ENCODE measurements at places on chromosomes 7 and 10. TPM values are rescaled to one million over a fixed set of nuclear protein-coding genes. Genes with fewer than 3 reads are reported as not detected.

- no peak for DNase-seq
These were observed 10.7 kb downstream of the CYP2E1 start for GRCh38 chr10:133537546-133538545.

DNA sequence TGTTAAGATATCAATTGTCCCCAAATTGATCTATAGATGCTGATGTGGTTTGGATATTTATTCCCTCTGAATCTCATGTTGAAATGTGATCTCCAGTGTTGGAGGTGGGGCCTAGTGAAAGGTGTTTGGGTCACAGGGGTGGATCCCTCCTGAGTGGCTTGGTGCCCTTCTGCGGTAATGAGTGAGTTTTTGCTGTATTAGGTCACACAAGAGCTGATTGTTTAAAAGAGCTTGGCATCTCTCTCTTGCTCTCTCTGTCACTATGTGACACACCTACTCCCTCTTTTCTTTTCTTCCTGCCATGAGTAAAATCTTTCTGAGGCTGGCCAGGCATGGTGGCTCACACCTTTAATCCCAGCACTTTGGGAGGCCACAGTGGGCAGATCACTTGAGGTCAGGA lies 98.2 kb upstream of the KAT6B start:
- DNase-seq = no peak

DNA sequence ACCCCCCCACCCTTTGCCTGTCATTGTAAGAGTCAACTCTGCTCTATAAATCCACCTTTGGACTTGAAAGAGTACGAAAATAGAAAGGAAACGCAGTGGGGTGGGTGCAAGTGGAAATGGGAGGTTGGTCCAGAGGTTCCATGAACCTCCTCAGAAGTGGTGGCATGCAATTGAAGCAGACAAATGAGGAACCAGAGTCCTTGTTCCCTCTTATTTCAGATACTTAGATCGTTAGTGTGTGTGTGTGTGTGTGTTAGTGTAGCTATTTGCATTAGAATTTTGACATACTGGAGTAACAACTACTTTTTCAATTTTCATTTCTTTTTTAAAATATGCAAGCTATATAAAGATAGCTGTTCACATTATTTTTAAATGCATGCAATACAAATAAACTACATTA lies 18.1 kb upstream of the TFAM start:
- no peak for DNase-seq

GRCh38 chr7:24290004-24290641 lies 6.1 kb downstream of the NPY start:
- DNase-seq = no peak

DNA sequence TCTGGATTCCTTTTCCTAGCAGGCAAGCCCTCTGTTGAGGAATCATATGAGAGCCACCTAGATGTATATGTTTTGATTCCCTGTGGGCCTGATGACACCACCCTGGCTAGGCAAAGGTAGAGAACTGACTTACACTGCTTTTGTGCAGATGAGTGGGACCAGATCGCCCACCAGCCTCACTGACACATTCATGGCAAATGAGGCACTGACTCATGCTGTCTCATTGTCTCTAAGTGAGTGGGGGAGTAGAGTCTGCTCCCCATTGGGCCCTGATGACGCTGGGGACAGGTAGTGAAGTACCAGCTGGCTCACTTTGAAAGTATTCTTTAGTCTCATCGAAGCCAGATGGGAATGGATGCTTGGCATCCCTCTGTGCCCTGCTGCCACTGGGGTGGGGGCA lies 326.3 kb downstream of the ABCA13 start:
- DNase-seq = no peak

GRCh38 chr10:11272915-11273389 lies 255.3 kb downstream of the CELF2 start:
- DNase-seq = no peak

- DNase-seq = no peak
These were observed 13.2 kb downstream of the POM121L12 start for GRCh38 chr7:53048638-53049037.

DNA sequence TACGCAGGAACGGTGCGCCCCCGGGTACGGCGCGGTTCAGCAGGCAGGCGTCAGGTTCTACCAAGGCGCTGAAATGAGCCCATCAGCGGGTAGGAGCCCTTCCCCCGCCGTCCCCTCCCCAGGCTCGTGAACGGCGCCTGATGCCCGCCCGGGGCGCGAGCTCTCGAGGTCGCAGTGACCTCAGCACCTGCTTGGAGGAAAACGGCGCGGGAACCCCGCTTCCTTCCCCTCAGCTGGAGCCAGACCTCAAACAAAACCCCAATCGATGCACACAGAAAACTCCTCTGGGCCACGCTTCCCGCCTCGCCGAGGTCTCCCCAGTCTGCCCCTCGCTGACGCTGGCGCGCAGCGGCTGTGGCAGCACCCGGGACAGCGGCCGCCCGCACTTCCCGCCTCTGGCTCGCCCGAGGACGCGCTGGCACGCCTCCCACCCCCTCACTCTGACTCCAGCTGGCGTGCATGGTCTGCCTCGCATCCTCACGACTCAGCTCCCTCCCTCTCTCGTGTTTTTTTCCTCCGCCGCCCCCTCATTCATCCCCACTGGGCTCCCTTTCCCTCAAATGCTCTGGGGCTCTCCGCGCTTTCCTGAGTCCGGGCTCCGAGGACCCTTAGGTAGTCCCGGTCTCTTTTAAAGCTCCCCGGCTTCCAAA lies 514 bp upstream of the GAD2 start:
- DNase-seq = peak; percentile 61

DNA sequence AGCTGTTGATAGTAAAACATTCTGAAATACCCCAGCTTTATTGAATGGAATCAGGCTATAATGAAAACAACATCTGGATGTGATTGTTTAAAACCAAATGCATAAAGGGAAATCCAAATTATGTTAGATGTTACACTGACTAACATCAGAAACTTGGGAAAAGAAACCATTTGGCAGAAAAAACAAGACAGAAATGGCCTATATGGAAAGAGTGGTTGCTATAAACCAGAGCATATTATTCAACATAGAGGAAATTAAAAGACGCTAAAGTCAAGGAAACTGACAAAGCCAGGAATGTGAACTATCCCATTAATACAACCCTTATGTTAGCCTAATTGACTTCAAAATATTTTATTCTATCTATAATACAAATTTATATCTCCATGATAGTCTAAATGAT lies 53.0 kb upstream of the CABCOCO1 start:
- DNase-seq = no peak

DNA sequence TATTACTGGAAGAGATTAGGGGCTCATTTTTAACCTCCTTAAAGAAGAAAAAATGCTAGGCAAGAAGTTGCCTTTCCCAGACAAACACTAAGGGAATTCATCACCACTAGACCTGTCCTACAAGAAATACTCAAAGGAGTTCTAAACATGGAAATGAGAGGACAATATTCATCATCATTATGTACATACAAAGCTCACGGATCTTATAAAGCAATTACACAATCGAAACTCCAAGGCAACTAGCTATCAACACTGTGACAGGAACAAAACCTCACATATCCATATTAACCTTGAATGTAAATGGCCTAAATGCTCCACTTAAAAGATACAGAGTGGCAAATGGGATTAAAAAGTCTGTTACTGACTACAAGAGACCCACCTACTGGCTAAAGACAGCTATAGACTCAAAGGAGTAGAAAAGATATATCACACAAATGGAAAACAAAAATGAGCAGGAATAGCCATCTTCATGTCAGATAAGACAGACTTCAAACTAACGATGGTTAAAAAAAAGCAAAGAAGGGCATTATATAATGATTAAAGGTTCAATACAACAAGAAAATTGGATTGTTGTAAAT lies 246.6 kb downstream of the ADRA2A start:
- no peak for DNase-seq

GRCh38 chr7:100874577-100875355 lies at the start of gene SRRT:
SRRT (plus strand) TSS chr7:100875103; CDS start chr7:100875591, 488 bp downstream.
- DNase-seq = peak; percentile 99

- no peak for DNase-seq
These were observed 33.1 kb upstream of the ARMC3 start for GRCh38 chr10:22894714-22895113.

DNA sequence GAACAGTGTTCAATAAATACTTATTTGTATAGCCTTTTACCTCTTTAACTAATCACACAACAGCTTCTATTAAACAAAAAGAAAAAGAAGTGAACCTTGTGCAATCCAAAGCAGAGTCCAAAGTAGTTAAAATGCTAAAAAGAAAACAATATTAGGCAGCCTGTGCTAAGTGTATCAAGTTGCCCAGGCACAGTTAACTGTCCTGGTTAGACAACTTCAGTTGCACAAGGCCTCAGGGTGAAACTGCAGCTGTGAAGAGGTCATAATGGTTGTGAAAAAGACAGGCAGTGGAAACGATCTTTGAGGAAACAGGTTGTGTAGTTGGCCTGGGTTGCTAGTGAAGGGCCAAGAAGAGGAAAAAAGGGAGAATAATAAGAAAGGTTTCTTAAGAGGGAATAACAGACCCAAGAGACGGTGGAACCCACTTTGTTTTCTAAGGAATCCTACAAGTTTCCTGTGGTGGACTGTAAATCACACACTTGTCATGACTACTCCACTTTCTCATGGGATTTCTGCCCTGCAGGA lies 6.0 kb upstream of the CROT start:
- peak; percentile 22 for DNase-seq

The SH2B2 gene
- 4.1 TPM for polyA plus RNA-seq

The SPDYE6 gene
- polyA plus RNA-seq = 2.4 TPM

Measured in renal pelvis (tissue), 12 donors.